Transverse colon (tissue), 4 donors: ENCODE measurements at places on chromosomes 7 and 10.

- no peak for DNase-seq
Observed at GRCh38 chr7:82714883-82715282, 271.3 kb upstream of the CACNA2D1 start.

DNA sequence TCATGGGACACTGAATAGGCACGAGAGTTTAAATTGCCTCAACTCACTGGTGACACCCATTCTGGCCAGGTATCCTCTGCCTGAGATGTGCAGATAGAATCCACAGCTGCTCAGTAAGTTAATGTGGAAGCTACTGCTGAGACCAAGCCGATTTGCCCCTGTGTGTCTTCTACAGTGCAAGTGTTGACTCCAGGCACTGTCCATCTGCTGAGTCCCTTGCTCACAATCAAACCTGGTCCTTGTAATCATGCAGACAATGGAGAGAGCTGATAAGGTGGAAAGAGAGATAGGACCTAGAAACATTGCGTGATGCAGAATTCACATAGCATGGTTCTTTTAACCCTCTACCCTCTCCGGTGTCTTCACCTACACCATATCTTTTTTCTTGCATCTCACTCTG lies 101.4 kb downstream of the ITGB8 start:
- no peak for DNase-seq

DNA sequence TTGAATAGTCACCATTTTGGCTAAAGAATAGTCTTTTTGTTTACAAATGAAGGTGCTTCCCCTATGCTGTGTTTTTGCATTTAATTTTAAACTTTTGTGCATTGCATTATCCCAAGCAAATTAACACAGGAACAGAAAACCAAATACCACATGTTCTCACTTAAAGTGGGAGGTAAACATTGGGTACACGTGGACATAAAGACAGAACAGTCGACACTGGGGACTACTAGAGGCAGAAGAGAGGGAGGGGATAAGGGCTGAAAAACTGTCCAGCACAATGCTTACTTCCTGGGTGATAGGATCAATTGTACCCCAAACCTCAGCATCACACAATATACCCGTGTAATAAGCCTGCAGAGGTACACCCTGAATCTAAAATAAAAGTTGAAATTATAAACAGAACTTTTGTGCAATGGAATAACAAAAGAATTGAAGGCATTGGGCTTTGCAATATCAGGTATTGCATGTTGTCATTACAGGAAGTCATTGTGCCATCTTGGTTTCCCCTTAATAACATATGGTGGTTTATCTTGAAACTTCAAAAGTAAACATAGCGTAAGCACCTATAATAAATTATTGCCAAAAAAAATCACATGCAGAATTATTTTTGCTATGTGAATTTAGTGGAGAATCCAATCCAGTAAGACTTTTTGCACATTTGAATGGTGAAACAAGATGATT lies 16.1 kb downstream of the ADD3 start:
- no peak for DNase-seq

GRCh38 chr10:5942474-5942873 lies 34.9 kb downstream of the IL15RA start:
- DNase-seq: no peak

- DNase-seq: no peak
Observed at GRCh38 chr10:52353960-52354394, 39.9 kb downstream of the DKK1 start.

- DNase-seq: no peak
Observed at GRCh38 chr10:77034240-77034639, 603.4 kb downstream of the KCNMA1 start.

GRCh38 chr7:30146127-30146612 lies 11.4 kb downstream of the MTURN start:
- no peak for DNase-seq
